ENCODE measurements at places on chromosomes 11 and 22.

GRCh38 chr11:3824714-3825472 lies 15.9 kb downstream of the RHOG start:
- DNase-seq = no peak

- DNase-seq = no peak
Measured at GRCh38 chr11:119537306-119538253, 114.6 kb upstream of the THY1 start.

DNA sequence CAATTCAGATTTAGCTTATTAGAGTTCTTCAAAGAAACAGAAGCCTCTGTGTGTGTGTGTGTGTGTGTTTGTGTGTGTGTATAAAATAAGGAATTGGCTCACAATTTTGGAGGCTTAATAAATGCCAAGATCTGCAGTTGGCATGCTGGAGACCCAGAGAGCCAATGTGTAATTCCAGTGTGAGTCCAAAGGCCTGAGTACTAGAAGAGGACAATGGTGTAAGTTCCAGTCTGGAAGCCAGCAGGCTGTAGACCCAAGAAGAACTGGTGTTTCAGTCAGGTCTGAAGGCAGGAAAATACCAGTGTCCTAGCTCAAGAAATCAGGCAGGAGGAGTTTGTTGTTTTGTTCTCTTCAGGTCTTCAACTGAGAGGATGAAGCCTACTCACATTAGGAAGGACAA lies 20.0 kb downstream of the TMEM135 start:
- no peak for DNase-seq

DNA sequence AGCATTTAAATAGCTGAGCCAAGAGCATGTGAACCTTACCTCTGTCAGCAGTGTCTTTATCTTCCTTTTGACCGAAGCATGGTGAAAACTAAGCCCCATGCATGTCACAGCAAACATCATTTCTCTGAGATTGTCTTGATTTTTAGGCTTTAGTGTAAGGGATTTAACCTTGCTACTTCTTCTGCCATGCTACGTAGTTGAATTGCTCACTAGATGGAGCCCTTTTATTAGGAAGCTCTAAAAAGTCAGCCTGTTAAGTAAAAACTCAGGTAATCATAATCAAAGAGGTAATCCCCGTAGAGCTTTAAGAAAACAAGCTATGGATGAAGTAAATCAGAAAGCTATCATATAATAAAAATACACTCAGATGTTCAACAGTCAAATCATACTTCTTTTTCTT lies 149.5 kb downstream of the PGR start:
- DNase-seq = no peak

GRCh38 chr22:23212061-23213021 lies 32.0 kb downstream of the BCR start:
- DNase-seq = peak; percentile 42

DNA sequence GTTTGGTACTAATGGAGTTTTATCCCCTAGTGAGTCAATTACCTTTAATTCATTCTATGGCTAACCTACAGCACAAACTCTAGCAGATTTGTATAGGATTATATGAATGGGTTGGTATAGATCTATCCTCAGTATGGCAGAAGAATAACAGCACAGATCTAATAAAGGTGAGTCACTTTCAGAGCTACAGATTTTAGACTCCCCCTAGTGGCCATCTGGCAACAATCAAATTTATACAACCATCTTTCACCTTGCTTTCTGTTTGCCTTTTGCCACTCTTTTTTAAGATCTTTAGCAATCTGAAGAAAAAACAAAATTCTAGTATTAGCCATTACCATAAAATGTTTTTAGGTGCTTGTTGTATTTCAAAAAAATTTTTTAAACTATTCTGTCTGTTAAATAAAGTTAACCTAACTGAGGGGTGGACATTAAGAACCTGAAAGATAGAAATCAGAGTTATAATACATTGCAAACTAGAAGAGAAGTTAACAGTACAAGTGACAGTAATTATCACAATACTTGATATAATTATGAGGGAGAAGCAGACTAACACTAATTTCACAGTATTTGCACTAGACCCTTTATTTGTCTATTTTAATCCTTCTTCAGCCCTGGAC lies 25.8 kb downstream of the DDIAS start:
- DNase-seq = no peak

DNA sequence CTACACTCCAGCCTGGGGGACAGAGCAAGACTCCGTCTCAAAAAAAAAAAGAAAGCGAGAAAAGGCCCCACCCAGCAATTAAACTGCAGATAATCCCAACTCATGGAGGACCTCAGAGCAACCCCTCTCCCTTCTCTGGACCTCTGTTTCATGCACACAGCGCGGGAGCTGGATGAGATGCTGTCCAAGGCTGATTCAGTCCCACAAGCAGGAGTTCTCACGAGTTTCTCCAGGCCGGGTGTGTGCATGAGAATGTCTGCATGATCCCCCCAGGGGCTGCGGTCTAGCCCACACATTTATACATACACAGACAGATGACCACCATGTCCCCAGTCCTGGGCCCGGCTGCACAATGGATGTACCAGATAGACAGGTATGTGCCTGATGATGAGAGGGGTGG lies 19.4 kb downstream of the ELFN2 start:
- DNase-seq = no peak

DNA sequence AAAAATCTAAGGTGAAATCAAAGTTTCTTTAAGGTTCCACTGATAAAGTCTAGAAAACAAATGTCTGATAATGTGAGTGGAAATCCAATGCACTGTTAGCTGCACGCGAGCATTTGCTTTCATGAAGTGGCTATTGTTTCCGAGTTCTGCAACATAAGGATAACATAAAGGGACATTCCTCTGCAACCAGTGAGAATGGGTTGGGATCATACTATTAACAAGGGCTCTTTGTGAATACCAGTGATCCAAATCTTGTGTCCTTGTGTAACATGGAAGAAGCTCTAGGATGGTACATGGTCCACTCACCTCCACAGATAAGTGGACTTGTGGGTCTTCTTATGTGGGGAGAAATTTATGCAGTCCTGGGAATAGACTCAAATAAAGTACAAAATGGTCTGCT lies 24.6 kb downstream of the APIP start:
- no peak for DNase-seq

DNA sequence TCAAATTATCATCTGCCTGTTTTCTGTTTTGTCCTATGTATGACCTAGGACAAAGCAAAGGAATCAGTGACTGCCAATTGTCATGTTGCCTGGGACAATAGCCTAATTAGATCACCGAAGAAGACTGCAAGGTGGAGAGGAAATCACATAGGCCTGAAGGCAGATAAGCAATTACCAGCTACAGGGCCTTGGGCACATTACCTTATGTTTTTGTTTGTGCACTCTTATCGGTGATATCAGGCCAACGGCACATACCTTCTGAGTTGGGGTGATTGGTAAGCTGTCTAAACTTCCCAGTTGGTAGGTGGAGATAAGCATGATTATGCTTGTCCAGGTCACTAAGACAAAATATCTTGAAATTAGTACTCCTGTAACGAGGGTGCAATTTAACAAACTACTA lies 58.1 kb upstream of the FAM181B start:
- DNase-seq = no peak

DNA sequence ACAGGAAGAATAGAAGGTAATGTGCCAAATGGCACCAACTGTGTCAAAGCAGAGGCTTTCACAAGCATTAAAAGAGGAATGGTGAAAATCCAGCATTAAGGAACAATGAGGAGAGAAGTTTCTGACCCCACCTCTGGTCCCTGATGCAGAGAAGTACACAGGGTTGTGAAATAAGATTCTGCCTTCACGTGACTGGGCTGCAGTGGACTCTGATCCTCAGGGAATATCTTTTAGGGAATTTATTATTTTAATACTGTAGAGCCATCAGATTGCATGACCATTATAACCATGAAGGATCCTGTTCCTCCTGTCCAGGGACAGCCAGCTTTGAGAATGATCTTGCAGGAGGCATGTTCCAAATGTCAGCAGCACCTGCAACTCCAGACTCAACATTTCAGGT lies 74.4 kb upstream of the FAR1 start:
- no peak for DNase-seq

DNA sequence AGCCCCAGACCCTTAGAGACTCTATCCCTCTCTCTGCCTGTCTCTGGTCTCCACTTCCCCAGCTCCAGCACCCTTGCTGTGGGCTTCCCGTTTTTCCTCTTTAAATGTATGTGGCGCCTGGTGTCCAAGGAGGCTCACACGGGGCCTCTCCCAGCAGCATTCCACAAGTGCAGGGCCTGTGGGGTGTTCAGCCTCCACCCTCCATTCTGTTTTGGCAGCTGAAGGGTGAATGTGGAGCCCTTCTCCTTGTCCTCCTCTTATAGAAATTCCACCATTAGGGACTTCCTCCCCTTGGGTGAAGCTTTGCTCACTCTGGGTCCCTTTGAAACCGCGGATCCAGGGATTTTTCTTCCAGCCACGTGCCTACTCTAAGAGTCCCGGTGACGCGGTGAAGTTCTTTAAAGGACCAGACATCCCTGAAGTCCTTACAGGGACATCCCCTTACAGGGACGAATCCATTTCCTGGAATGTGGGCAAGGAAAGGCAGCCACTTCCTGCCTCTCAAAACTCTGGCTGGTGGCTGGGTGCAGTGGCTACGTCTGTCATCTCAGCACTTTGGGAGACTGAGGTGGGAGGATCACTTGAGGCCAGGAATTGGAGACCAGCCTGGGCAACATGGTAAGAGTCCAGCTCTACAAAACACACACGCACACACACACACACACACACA lies 1.6 kb upstream of the TSPAN18 start:
- no peak for DNase-seq

DNA sequence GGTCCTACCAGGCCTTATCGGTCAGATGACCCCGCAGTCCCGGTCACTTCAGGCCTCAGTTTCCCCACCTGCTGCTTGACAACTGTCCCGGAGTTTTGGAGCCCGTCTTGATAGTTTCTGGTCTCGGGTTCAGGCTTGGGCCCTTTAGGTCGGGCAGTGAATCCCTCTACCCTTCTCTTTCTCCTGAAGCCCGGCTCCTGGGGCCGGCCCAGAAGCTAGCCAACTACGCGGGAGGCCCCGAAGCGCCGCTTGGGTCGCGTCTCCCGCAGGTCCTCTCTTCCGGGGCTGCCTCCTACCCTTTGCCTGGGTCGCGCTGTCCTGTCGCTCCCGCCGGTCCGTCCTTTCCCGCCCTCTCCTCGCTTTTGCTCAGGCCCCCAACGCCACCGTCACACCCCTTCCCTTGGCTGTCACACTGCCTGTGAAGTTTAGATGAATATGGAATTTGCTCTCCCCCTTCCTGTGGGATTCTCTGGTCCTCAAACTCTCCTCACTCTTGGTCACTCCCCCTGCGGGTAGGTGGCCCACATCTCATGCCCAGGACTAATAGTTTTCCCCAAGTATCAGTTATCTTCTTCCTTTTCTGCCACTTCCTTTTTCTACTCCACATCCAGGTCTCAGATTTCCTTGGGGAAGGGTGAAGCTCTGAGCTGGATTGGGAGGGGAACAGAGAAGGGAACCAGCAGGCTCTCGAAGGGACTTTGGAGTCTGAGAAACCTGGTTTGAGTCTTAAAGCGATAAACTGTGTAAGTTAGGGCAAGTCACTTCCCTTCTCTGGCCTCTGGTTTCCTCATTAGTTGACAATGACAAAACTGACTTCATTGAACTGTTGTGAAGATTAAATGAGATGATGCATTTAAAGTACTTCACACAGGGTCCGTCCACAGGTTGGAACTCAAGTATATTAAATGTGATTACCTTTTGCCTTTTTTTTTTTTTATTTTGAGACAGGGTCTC lies 790 bp downstream of the RAB1B start:
- DNase-seq = no peak

DNA sequence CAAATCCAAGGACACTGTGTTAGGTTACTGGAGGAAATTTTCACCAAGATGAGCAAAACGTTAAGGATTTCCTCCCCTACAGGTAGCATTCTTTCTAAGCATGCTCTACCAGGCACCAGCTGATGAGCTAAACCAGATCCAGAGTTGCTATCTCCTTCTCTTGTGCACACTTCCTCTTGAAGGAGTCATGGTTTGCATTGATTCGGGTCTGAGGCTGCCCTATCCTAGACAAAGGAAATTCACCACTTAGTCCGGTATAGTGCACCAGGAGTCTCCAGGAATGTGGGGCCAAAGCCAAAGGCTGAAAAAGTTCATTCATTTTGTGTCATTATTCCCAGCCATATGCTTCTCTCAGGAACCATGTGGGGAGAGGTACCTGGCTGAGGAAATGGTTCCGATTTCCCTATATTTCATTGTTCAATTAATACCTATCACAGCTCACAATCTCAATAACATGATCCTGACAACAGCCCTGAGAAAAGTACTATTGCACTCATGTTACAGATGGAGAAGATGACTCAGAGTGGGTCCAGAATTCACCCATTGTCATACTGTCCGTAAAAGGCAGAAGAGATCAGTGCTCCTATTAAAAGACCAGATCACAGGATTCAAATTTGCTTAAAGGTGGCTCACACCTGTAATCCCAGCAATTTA lies 39.1 kb downstream of the SLC35F2 start:
- no peak for DNase-seq

DNA sequence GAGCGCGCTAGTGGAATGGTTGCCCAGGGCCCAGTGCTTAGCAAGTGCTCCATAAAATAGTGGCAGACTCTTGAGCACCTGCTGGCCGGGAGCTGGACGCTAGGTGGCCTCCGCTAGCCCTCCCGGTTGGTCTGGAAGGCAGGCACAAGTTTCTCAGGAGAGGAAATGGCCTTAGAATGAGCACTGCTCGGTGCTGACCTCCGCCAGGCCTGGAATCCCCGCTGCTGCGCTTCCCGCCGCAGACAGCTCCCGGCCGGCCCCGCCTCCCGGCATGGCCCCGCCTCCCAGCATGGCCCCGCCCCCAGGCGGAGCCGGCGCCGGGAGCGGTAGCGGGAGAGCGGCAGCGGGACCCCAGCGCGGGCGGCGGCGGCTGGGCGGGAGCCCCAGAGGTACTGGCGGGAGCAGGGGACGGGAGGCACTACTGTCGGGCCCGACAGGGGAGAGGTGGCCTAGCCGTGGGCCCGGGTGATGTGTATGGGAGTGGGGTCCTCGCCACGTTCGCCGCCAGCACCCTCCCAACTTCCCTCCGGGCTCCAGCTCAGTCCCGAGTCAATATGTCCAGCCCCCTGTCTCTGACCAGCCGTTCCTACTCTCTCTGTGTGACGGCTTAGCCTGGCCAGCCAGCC lies at the start of gene SIPA1:
TSS of gene SIPA1 (plus strand) at position 308 of the 626 bp plus-strand sequence. CDS start 2,821 bp downstream, outside the sequence.
- DNase-seq = no peak

- DNase-seq = no peak
Measured at GRCh38 chr11:131463649-131464425, 93.4 kb downstream of the NTM start.

GRCh38 chr11:565921-566509 lies 5.2 kb downstream of the RASSF7 start:
- no peak for DNase-seq

DNA sequence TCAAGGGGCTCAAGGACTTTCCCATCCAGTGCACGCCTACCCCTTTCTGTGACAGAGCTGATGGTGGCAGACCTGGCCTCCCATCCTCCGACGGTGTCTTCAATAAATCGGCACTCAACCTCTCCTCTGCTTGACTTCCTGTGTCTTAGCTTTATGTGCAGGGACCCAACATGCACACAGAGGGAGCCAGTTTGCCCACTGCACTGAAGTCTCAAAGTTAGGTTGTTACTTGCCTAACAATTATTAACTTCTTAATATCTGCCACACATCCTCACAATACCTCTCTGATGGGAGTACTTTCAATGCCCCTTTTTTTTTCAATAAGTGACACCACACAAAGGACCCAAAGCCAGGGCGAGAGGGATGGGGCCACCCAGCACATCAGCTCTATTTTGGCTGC lies 3.6 kb downstream of the IZUMO1R start:
- DNase-seq = no peak
